ENCODE measurements at places on chromosomes 6 and 20.

- no peak for DNase-seq
These were observed 197.1 kb upstream of the PCSK2 start for GRCh38 chr20:17029698-17030097.

DNA sequence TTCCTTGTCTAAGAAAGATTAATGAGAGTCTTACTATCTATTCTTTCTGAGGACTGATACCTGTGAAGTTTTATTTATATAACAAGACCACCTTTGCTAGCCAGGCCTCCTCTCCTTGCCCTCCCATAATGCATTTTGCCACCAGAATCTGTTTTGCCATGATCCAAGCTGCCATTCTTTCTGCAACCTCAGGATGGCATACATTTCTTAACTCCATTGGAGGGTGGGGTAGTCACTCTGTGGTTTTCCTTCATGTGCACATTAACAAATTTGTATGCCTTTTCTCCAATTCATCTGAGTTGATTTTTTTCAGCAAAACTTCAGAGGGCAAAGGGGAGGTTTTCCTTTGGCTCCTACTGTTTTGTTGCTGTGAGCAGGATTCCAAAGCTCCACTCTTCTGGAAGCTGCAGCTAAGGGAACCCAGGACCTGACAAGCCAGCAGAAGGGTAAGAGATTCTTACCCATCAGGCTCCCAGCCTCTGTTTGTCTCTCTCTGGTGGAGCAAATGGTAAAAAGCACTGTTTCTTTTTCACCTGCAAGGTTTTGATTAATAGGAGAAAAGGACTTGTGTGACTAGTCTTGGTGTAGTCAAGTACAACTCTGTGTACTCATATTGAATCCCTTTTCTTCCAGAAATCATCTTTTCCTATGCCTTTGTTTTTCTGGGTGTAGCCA, 26.2 kb upstream of the ENPP4 start:
- DNase-seq, result no peak

- no peak for DNase-seq
These were observed 43.6 kb upstream of the IYD start for GRCh38 chr6:150325066-150325772.

DNA sequence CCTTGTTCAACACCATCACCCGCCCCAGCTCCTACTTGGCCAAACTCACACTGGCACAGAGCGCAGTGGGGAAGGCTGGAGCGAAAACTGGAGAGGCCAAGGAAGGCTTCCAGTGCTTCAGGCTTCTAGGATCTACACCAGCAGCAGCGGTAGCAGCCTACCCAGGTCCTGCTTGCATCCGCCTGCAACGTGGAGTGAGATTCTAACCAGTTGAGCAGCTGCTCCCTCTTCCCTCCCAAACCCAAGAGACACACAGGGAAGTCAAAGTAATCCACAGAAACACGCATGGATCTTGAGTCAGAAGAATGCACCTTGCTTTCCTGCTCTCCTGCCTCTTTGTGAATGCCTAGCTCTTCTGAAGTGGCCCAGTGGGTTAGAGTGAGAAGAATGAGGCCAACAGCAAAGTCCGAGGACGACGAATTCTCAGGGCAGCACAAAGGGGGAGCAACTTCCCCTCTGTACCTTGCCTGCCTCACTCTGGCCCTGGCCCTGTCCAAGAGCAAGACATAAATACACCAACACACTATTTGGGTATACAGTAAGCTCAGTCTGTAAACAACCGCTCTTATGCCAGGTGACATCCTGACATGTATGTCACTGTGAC, 95.9 kb upstream of the FOXQ1 start:
- DNase-seq, result no peak
